ENCODE measurements at places on chromosomes 7 and 10.
A peak's percentile ranks its signal among the peaks of the same experiment; 100 is the strongest.

- peak; percentile 69 for DNase-seq
Observed at GRCh38 chr10:71999360-72000072, 35.3 kb downstream of the CHST3 start.

DNA sequence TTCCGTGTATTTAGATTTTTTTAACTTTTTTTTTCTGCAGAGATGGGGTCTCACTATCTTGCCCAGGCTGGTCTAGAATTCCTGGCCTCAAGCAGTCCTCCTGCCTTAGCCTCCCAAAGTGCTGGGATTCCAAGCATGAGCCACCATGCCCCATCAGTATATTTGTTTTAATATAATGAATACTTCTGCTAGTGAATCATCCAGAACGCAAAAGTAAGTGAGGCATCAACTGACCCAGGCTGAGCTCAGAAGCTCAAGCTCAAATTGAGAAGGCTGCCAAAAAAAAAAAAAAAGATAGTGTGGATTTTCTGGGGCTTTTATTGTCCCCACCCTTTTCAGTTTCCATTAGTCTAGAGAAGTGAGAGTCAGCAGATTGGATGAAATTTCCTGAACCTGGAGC, 39.0 kb upstream of the TECTB start:
- DNase-seq, result peak; percentile 35

GRCh38 chr7:44768628-44769371, 20.2 kb downstream of the ZMIZ2 start:
- no peak for DNase-seq

DNA sequence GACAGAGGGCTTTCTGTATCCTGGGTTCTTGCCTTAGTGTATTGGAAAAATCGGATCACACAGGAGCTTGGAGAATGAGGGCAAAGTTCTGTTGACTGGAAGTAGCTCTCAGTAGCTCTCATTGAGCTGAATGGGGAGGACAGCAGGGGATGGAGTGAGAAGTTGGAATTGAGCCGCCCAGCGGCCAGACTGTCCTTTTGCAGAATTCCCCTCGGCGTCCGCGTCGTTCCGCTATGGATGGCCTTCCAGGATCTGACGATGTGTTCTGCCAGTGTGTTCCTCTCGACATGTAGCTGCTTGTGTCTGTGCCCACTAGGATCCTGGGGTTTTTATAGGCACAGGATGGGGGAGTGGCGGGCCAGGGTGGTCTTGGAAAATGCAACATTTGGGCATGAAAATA, 351.8 kb upstream of the SEMA3A start:
- DNase-seq, result no peak

- DNase-seq, result no peak
Observed at GRCh38 chr7:66163186-66163610, 41.9 kb upstream of the TPST1 start.

GRCh38 chr10:47025253-47025539, 114.0 kb downstream of the PTPN20 start:
- DNase-seq, result peak; percentile 8

DNA sequence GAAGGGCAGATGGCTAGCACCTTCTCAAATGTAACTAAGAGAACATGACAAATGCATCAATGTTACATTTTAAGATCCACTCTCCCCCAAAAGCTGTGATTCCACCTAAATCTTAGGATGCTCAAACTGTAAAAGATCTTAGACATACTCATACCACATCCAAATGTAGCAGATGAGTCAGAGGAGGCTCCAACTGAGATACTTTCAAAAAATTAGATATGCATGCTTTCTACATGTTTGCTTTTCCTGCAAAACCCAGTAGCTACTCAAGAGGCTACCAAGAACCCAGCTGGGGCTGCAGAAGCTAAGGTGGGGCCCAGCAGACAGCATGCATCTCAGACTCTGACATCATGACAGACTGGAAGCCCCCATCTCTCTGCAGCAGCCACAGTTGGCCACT, 31.4 kb upstream of the FRMD4A start:
- peak; percentile 31 for DNase-seq

All from AG10803 (cell line).